ENCODE measurements at places on chromosomes 12 and 14. TPM values are rescaled to one million over a fixed set of nuclear protein-coding genes. Genes with fewer than 3 reads are reported as not detected.

Gene BCL7A
- 1.2 TPM for total RNA-seq

Gene NANOG
- under 0.01 TPM for total RNA-seq

Gene KCNH5
- total RNA-seq = 1.2 TPM

Gene PRB2
- not detected for total RNA-seq

Gene GAS2L3
- total RNA-seq = 2.7 TPM

Gene C12orf54
- not detected for total RNA-seq

Gene INHBE
- not detected for total RNA-seq

Gene KRT3
- total RNA-seq = not detected
